A549 treated with AZD2906 at 1 μM for 4 hours (cell line): ENCODE measurements at places on chromosomes 5 and 9. TPM values are rescaled to one million over a fixed set of nuclear protein-coding genes. Genes with fewer than 3 reads are reported as not detected.

The PCDHGA12 gene
- 0.01 TPM in 1 of 5 replicates, not detected in the others for total RNA-seq

The LOX gene
- total RNA-seq = 1.3 to 2.0 TPM (median 1.8 TPM) in 5 replicates

The HSPB3 gene
- 0.16 to 0.24 TPM in 2 of 5 replicates, not detected in the others for total RNA-seq

The PRRT1B gene
- total RNA-seq = 0.26 to 0.44 TPM (median 0.30 TPM) in 5 replicates

The GPX8 gene
- total RNA-seq = 30.6 to 36.7 TPM (median 32.4 TPM) in 5 replicates

The GABRA1 gene
- not detected in 5 replicates for total RNA-seq

The YIPF5 gene
- 59.6 to 82.6 TPM (median 66.6 TPM) in 5 replicates for total RNA-seq

The HDAC3 gene
- 44.8 to 50.8 TPM (median 47.2 TPM) in 5 replicates for total RNA-seq

The PDE6A gene
- 0.22 to 0.37 TPM (median 0.29 TPM) in 5 replicates for total RNA-seq

The PCDH12 gene
- not detected in 5 replicates for total RNA-seq

The PCDHB9 gene
- total RNA-seq = 0.01 to 0.09 TPM (median 0.02 TPM) in 4 of 5 replicates, not detected in the other

The OTP gene
- total RNA-seq = 0.03 to 0.12 TPM (median 0.09 TPM) in 5 replicates

The FLT4 gene
- total RNA-seq = 3.4 to 4.3 TPM (median 3.6 TPM) in 5 replicates

The PLEKHG4B gene
- 1.00 to 2.0 TPM (median 1.7 TPM) in 5 replicates for total RNA-seq

The ZNF366 gene
- total RNA-seq = not detected in 5 replicates
